ENCODE measurements at places on chromosomes 2 and 18.
A peak's percentile ranks its signal among the peaks of the same experiment; 100 is the strongest.

- DNase-seq = no peak
Observed at GRCh38 chr18:22912835-22913234, 20.3 kb upstream of the RBBP8 start.

- no peak for DNase-seq
Observed at GRCh38 chr2:101249826-101250225, 2.9 kb upstream of the CNOT11 start.

DNA sequence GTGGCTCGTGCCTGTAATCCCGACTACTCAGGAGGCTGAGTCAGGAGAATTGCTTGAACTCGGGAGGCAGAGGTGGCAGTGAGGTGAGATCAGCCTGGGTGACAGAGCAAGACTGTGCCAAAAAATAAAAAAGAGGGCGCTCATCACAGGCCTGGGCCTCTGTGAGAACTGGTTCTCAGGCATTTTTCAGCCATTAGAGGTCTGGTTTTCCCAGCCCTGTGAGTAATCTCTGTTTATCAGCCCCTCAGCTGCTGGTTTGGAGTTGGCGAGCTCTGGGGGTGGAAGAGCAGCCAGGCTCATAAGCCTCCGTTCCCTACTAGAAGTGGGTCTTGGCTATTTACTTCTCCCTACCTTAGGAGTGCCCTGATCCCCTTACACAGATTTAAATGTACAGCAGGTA lies 53.1 kb downstream of the CHRNA1 start:
- no peak for DNase-seq

GRCh38 chr2:3606370-3607201 lies 11.7 kb downstream of the COLEC11 start:
- DNase-seq = peak; percentile 71

- DNase-seq = no peak
Observed at GRCh38 chr2:144237108-144237507, 282.8 kb downstream of the ZEB2 start.

DNA sequence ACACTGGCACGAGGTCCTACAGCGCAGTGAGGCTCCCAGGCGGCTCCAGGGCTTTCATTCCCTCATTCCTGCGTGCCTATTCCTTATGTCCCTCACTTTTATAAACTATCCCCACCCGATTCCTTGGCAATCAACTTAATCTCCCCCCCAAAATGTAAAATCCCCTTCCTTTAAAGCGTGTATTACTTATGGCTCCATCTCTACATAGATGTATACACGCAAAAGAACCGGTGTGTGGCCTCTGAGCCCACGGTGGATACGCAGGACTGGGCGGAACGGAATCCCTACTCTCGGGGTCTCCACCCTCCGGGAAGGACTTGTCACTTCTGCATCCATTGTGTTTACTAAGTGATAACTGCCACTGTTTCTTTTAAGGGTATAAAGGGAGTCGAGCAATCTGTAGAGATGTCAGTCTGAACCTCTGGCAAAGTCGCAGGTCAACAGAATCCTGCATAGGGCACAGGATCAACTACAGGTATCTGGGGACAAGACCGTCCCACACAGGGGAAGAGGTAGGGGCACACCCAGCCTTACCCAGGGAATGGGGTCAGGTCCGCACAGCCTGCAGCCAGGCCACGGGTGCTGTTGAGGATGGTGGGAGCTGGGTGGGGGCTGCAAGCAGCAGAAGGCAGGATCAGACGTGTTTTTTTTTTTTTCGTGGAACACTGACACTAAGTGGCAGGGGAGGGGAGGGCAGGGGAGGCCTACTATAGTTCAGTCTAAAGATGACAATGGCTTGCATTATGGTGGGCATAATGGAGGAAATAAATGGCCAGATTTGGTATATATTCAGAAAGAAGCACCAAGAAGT lies 42.1 kb downstream of the HDLBP start:
- no peak for DNase-seq

GRCh38 chr2:58923869-58924268 lies 682.7 kb upstream of the FANCL start:
- DNase-seq = no peak

DNA sequence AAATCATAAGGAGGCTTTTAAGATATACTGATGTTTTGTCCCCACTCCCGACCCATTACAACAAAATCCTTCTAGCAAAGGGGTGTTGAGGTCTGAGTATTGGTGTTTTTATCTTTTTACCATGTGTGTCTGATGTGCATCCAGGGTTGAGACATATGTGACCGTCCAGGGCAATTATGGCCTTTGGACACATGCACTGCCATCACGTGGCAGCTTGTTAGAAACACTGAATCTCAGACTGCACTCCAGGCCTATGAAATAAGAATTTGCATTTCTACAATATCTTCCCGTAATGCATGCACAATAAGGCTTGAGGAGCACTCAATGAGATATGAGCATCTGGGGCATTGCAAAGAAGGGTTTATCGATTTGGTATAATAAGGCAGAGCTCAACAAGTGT lies 235.1 kb upstream of the ZNF804A start:
- no peak for DNase-seq

DNA sequence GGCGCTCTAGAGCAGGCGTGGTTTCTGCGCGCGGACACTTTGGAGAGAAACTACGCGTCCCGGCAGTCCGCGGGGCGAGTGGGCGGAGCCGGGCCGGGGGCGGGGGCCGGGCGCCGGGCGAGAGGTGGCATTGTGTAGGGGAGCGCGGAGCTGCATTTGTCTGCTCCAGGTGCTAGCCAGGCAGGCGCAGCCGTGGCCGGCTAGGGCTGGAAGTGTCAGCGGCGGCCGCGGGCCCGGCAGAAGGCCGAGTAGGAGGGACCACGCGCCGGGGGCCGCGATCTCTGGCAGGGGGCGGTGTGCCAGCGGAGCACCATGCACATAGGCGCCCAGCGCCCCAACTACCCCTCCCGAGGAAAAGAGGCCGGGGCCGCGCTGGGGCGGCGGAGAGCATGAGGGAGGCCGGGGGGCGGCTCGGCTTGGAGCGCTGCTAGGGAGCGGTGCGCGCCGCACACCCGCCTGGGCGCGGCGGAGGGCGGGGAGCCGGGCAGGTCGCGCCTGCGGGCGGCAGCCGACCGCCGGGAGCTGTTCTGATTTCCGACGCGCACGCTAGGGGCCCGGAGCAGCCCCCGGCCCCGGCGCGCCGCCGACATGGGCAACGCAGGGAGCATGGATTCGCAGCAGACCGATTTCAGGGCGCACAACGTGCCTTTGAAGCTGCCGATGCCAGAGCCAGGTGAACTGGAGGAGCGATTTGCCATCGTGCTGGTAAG lies at the start of gene FMNL2:
TSS of gene FMNL2 (plus strand) at position 159 of the 710 bp plus-strand sequence.
- peak; percentile 92 for DNase-seq

DNA sequence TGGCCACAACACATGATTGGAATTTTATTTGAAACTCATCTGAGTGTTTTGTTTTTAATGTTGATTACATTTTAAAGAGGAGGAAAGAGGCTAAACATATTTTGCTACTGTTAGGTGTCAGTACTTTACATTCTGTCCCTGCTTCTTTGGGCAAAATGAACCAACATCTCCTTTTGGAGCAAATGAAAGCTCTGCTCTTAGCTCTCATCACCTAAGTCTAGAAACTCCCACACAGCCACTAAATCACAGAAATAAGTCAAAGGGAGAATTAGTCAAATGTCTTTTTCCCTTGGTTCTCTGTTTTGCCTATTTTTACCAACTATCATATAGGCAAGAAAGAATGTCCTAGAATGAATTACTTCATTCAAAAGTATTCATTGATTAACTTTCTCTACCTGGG lies 666.8 kb downstream of the RNF144A start:
- no peak for DNase-seq

DNA sequence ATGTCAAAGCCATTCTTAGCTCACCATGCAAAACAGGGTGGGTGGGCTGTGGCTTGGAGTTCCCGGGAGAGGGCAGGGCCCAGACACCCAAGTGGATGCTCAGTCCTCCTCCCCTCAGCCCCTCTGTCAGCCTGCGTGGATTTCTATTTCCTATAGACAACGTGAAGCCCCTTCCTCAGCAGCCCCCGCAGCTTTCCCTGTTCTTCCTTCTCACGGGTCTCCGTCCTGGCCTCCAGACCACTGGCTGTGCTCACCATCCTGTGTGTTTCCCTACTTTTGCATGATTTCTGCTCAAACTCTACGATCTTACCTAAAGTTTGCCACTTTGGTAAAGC lies 155.0 kb upstream of the PXDN start:
- no peak for DNase-seq

GRCh38 chr2:54233832-54234649 lies 22.0 kb downstream of the TSPYL6 start:
- no peak for DNase-seq

DNA sequence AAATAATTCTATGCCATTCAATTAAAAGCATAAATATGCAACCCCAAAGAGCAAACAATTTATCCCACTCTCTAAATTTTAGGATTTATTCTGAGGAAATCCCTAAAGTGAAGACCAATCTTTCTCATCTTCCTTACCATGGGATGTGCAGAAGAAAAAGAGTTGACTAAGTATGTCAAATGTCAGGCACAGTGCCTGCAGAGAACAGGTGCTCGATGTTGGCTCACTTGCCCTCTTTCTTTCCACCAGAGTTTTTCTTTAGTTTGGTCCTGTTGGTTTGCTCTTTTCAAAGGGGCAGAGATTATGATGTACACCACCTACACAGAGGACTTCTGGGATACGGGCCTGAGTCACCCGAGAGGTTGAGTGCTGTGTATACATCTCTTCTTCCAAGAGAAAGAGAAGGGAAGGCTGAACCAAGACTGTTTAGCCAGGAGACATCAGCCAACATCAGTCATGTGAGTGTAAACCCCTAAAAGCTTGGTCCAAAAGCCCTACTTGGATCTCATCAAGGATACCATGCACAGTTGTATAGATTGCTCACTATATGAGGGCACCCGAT lies 51.7 kb downstream of the SUMO1 start:
- DNase-seq = no peak

DNA sequence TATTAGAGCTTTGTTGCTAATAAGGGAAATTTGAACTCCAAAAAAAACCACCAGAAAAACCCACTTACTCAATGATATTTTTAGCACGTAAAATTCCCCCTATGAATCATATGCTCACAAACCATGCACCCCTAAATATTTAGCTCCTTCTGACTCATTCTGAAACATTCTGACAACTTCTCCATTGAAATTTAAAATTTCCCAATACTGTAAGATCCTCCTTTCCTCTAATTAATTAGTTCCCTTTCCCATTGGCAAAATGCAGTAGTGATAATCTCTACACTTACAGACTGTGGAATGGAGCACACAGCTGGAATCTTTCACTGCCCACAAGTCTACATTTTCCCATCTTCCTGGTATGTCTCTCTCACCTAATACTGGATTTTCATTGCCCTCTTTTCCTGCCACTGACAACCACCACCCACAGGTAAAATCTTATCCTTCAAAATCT lies 215.8 kb upstream of the ACVR2A start:
- no peak for DNase-seq

DNA sequence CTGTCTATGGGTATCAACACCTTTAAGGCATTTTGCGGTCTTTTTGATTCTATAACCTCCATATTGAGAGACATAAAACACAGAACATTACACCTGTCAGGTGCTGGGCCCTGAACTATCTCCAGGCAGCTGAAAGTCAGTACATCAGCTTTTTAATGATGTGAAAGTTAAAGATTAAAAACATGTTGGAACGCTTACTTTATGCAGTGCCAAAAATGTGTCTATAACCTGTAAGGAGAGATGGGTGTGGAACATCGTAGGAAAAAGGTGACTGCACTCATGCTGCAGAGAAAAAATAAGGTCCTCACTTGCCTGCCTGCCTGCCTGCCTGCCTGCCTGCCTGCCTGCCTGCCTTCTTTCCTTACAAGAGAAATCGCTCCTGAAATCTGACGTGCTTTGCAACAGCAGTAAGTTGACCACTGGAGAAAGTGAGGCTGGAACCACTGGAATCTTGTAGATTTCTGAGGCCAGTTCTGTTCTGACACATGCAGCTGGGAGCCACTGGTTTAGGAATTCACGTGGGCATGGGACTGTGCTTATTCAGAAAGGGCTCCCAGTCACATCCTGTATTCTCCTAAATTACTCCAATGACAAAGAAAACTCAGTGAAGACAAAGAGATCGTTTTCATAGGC lies 34.1 kb downstream of the BCL11A start:
- DNase-seq = no peak

DNA sequence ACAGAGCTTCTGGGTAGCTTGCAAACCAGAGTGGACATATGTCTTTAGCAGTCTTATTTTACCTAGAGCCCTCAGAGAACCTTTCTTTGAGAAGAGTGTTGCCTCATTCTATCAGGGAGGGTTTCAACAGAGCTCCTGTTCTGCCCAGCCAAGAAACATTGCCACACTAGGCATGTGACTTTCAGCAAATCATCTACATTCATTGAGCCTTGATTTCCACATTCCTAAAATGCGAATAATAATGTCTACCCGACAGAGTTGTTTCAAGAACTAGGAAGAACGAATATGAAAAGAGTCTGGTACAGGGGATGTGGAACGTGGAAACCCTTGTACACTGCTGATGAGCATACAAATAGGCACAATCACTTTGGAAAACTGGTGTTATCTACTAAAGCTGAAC lies 7.8 kb upstream of the PRKAG3 start:
- no peak for DNase-seq

DNA sequence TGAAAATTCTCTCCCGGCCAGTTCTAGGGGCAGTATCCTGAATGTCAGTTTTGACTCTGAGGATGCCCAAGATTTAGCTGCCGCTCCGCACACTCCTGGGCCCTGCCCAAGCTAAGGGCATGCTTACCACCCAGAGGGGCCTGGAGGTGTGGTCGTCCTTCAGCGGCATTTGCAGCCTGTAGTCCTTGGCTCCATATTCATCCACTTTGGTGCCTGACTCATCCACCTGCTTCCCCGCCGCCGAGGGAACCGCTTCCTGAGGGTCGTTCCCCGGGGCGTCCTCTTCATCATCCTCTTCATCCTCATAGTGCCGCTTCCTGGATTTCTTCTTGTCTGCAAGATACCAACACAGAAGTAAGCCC lies 577 bp downstream of the ERCC3 start:
- DNase-seq = no peak

- DNase-seq = no peak
Observed at GRCh38 chr2:104120171-104120570, 733.7 kb upstream of the POU3F3 start.

DNA sequence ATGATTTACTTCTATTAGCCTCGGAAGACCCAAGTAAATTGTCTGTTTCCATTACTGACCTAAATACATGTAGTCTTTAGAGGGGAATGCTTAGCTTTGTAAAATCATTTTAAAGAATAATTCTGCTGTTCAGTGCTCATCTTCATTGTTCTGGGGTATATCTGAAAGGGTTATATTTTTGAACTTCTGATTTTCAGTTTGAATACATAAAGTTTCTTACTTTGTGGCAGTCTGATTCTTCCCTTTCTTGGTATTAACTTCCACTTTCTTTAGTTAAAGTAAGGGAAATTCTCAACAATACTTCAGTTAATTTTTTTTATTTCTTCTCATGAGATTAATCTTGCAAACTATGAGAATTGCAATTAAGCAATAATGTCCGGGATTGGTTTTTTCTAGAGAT lies 148.4 kb downstream of the DOCK10 start:
- no peak for DNase-seq

DNA sequence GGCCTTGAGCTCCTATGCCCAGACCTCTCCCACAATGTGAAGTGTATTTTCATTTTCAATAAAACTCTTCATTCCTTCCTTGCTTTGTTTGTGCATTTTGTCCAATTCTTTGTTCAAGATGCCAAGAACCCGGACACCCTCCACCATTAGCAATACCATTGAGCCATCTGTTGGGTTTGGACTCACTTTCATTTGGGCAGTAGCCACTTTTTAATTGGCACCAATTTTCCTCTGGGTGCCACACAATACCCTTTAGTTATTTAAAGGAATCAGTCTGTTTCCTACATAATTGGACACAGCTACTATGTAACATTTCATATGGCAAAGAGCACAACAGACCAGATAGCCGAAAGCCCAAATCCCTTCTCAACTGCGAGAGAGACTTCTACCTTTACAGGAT lies 22.5 kb upstream of the SLC35G4 start:
- no peak for DNase-seq

GRCh38 chr2:36912695-36913094 lies 53.6 kb downstream of the STRN start:
- no peak for DNase-seq
